ENCODE measurements at places on chromosomes 16 and 17. TPM values are rescaled to one million over a fixed set of nuclear protein-coding genes. Genes with fewer than 3 reads are reported as not detected.

DNA sequence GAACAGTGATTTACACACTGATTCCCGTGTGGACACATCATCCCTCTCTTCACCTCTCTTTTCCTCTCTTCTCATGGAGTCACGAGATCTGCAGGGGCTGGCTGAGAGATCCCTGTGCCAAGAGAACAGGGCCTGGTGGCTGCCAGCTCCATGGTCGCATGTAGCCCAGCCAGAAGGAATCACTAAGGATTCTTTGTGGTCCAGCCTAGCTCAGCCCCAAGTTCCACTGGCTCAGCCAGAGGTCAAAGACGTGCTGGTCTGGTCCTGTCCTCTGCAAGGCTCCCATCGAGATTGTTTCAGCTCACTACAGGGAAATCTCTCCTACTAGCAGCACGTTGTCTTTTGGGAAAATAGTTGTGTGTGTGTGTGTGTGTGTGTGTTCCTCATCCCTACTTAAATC lies 66.4 kb downstream of the NDEL1 start:
- DNase-seq: no peak
- H3K27me3 ChIP-seq: no peaks in the 10 kb centered on the region
- peaks cover 22% of the 10 kb centered on the region for H3K36me3 ChIP-seq

DNA sequence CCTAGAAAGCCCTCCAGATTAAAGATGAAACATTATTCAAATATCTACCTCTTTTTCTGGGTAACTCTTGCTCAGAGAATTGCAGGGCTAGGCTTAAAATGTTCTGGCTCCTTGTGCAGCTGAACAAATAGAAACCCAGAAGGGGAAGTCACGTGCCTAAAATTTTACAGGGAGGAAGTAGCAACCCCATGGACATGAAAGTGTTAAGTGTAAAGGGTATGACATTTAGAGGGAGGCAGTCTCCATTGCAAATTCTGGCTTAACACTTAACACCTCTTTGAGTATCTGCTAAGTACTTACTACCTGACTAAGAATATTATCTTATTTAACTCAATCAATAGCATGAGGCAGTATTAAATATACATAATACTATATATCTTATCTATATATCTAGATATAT lies 376.1 kb upstream of the ERCC4 start:
- H3K27me3 ChIP-seq: no peaks in the 10 kb centered on the region
- H3K36me3 ChIP-seq: no peaks in the 10 kb centered on the region
- H3K4me3 ChIP-seq: no peak overlapping the region
- H3K27ac ChIP-seq: no peak overlapping the region

- H3K36me3 ChIP-seq: peaks cover 10% of the 10 kb centered on the region
- H3K4me3 ChIP-seq: no peak overlapping the region
- no peak for DNase-seq
- H3K4me1 ChIP-seq: peaks cover 15% of the 10 kb centered on the region
- H3K27ac ChIP-seq: peak overlapping the region; percentile 6
- H3K27me3 ChIP-seq: no peaks in the 10 kb centered on the region
These were observed 11.3 kb downstream of the NSMCE1 start for GRCh38 chr16:27257271-27257670.

- H3K4me1 ChIP-seq: no peaks in the 10 kb centered on the region
- H3K4me3 ChIP-seq: no peak overlapping the region
- no peak overlapping the region for H3K27ac ChIP-seq
- no peaks in the 10 kb centered on the region for H3K36me3 ChIP-seq
- no peaks in the 10 kb centered on the region for H3K27me3 ChIP-seq
These were observed 14.7 kb upstream of the XYLT2 start for GRCh38 chr17:50331085-50331791.

- no peaks in the 10 kb centered on the region for H3K4me1 ChIP-seq
- no peaks in the 10 kb centered on the region for H3K36me3 ChIP-seq
- no peak for DNase-seq
- no peaks in the 10 kb centered on the region for H3K27me3 ChIP-seq
- H3K27ac ChIP-seq: no peak overlapping the region
- no peak overlapping the region for H3K4me3 ChIP-seq
These were observed 158.6 kb downstream of the PMP22 start for GRCh38 chr17:15106540-15106939.

- no peak overlapping the region for H3K4me3 ChIP-seq
- H3K27me3 ChIP-seq: no peaks in the 10 kb centered on the region
- DNase-seq: peak; percentile 37
- no peaks in the 10 kb centered on the region for H3K4me1 ChIP-seq
- no peak overlapping the region for H3K27ac ChIP-seq
These were observed 42.9 kb downstream of the LITAF start for GRCh38 chr16:11543661-11544393.

GRCh38 chr17:71392715-71393567 lies 727.9 kb upstream of the SOX9 start:
- no peak for DNase-seq
- H3K27ac ChIP-seq: no peak overlapping the region
- H3K36me3 ChIP-seq: no peaks in the 10 kb centered on the region
- H3K4me1 ChIP-seq: no peaks in the 10 kb centered on the region

DNA sequence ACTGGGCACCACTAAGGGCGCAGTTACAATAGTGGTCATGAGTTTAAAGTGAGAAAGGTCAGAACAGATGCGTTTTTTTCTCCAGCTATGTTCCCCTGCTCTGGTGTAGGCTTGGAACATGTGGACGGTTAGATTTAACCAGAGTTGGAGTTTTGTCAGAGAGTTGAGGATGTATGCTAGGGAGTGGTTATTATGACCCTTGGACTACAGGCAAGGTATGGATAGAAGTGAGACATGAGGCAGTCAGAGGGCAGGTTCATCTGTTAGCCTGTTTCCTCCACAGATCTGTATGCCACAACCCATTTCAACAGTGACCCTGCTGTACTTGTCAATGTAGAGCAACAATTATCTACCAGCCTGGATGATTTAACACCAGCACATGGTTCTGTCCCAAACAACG lies 22.6 kb downstream of the TPPP3 start:
- H3K27ac ChIP-seq: no peak overlapping the region
- no peak overlapping the region for H3K4me3 ChIP-seq
- H3K27me3 ChIP-seq: no peaks in the 10 kb centered on the region
- H3K4me1 ChIP-seq: no peaks in the 10 kb centered on the region
- H3K36me3 ChIP-seq: no peaks in the 10 kb centered on the region

- H3K4me1 ChIP-seq: no peaks in the 10 kb centered on the region
- H3K27me3 ChIP-seq: no peaks in the 10 kb centered on the region
- no peak overlapping the region for H3K4me3 ChIP-seq
- no peak overlapping the region for H3K27ac ChIP-seq
- H3K36me3 ChIP-seq: peaks cover 50% of the 10 kb centered on the region
- DNase-seq: no peak
These were observed 15.7 kb downstream of the SLC16A3 start for GRCh38 chr17:82244413-82245133.

DNA sequence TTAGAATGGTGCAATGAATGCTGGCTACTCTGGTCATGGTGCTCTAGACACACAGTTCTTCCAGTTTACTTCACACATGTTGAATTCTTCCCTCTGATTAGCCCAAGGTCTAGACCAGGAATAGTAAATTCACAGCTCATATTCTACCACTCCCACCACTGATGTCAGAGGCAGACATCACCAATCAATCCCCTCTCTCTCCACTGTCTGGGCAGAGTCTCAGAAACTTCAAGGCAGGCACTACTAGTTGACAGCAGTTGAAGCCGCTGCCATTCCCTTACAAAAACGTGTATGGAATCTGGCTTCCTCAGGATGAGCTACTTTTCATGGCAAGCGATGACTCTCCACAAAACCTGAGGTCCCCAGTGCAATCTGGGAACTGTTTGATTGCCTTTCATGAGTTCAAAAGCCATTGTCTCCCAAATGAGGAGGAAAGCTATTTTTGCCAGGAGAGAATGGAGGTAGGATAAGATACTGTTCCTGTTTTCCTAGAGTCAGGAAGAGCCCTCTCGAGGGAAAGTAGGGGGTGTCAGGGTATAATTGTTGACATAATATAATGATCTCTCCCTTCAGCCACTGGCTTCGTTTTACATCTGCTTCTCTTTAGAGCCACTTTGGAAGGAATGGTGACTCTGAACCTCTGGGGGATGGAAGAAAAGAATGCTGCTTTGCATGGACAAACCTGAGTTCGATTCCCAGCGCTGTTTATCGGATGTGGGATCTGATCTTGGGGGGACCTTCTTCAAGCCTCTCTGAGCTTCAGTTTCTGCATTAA lies 90.0 kb downstream of the FOXL1 start:
- no peaks in the 10 kb centered on the region for H3K4me1 ChIP-seq
- DNase-seq: peak; percentile 45
- no peaks in the 10 kb centered on the region for H3K36me3 ChIP-seq
- no peak overlapping the region for H3K4me3 ChIP-seq
- H3K27me3 ChIP-seq: no peaks in the 10 kb centered on the region
- H3K27ac ChIP-seq: no peak overlapping the region

DNA sequence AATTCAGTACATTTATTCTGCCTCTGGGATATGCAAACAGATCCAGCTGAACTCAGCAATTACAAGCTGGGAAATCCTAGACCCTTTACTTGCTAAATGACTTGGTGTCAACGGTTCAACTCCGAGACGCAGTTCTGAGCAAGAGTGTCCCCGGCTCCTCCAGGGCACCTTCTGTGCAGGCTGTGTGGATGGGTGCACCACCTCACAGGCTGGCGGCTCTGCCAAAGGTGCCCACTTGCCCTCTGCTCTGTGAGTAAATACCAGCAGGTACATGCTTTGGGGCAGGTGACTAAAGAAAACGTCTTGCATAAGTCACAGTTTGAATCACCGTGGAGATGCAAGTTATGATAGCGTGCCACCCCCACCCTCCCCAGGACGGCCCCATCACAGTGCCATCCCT lies 23.3 kb downstream of the MAP1LC3B start:
- no peak overlapping the region for H3K27ac ChIP-seq
- no peaks in the 10 kb centered on the region for H3K4me1 ChIP-seq
- DNase-seq: no peak
- no peak overlapping the region for H3K4me3 ChIP-seq
- H3K36me3 ChIP-seq: peaks cover 66% of the 10 kb centered on the region
- H3K27me3 ChIP-seq: no peaks in the 10 kb centered on the region

DNA sequence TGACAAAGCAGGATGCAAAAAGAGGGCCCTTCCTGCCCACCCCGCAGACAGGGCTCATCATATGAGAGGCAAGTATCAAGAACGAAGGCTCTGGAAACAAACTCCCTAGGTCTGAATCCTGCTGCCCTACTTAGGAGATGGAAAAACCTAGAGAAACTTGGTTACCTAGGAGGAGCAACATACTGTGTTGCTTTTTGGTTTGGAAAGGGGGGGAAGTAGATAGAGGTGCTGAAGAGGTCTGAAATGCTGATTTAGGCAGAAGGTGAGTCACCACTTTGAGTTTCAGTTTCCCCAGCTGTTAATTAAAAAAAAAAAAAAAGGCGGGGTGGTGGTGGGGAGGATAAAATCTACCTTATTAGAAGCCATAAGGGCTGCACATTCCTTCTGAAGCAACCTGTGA lies 1.5 kb downstream of the N4BP1 start:
- no peaks in the 10 kb centered on the region for H3K36me3 ChIP-seq

DNA sequence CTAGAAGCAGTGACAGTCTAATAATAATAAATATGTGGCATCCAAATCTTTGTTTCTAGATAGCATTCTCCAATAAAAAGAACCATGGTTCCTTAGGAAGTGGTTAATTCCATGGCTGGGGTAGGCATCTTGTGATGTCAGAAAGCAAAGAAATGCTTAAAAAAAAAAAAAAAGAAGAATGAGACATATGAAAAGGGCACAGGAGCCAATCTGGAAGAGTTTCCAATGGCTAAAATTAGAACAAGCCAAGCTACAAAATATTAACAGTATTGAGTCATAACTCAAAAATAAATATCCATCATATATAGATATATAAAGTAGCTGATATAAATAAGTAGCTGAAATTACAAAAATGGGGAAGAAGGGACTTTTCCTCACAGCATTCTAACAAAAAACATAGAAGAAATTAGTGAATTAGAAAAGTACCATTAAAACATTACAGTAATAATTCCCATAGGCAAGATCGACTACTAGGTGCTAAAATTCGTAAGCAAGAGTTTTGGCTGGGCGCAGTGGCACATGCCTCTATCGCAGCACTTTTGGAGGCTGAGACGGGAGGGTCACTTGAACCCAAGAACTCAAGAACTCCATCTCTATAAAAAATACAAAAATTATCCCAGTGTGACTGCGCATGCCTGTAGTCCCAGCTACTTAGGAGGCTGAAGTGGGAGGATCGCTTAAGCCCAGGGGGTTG lies 111.3 kb downstream of the TRIM37 start:
- H3K27ac ChIP-seq: no peak overlapping the region
- no peak for DNase-seq

GRCh38 chr16:68447653-68448359 lies 502 bp downstream of the SMPD3 start:
- H3K27ac ChIP-seq: no peak overlapping the region
- H3K36me3 ChIP-seq: no peaks in the 10 kb centered on the region
- H3K4me3 ChIP-seq: no peak overlapping the region
- DNase-seq: no peak
- peaks cover 12% of the 10 kb centered on the region for H3K27me3 ChIP-seq

- H3K36me3 ChIP-seq: no peaks in the 10 kb centered on the region
- H3K27me3 ChIP-seq: no peaks in the 10 kb centered on the region
- H3K4me3 ChIP-seq: no peak overlapping the region
- no peaks in the 10 kb centered on the region for H3K4me1 ChIP-seq
- DNase-seq: peak; percentile 31
These were observed 76.3 kb upstream of the ZNF469 start for GRCh38 chr16:88306411-88306810.

GRCh38 chr16:59907611-59908010 lies 1173.5 kb upstream of the GOT2 start:
- no peaks in the 10 kb centered on the region for H3K4me1 ChIP-seq
- DNase-seq: no peak
- H3K27ac ChIP-seq: no peak overlapping the region
- no peaks in the 10 kb centered on the region for H3K36me3 ChIP-seq
- H3K27me3 ChIP-seq: no peaks in the 10 kb centered on the region

DNA sequence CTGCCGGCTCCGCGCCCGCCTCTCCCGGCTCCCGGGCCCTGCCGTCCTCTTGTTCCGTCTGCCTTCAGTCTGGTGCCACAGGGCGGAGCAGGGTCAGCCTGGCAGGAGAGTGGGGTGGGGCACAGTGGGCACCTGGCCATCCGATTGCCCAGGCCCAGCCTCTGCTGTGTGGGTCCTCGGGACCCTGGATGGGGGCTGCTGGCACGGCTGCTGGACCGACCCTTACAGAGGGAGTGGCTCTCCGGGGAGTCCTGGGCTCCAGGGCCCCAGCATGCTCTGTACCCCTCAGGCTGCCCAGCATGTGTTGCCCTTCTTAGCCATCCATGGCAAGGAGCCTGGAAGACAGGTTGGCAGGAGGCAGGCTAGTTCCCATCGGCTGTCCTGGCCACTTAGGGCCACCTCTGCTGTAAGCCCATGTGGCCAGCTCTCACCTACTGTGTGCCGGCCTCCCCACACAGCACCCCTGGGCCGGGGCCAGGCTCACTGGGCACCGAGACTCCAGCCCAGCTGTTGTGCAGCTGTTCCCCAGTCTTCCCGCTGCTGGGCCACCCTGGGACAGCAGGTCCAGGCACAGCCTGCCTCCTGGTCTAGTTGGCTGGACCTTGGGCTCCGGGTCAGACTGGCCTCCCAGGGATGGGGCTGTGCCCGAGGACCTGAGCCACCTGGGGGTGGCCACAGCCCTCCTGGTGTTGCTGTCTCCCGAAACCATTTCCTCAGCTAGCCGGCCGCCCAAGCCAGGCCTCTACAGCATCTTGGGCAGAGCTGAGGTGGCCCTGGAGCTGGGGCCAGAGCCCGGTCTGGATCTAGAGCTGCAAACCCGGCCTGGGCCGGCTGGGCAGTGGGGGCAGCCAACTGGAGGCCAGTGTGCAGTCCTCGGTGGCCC lies 24.9 kb downstream of the BAHCC1 start:
- no peaks in the 10 kb centered on the region for H3K36me3 ChIP-seq
- H3K27ac ChIP-seq: peak overlapping the region; percentile 90
- H3K4me3 ChIP-seq: no peak overlapping the region
- peaks cover 6% of the 10 kb centered on the region for H3K4me1 ChIP-seq

ITGAL gene
- 19.6 TPM for total RNA-seq

BCAS3 gene
- total RNA-seq: 44.1 TPM

EPX gene
- total RNA-seq: 0.19 TPM

G6PC1 gene
- 0.16 TPM for total RNA-seq

TAC4 gene
- 0.47 TPM for total RNA-seq

OSBPL7 gene
- total RNA-seq: 21.2 TPM

TBC1D3G gene
- not detected for total RNA-seq

PIK3R5 gene
- 19.1 TPM for total RNA-seq

HCRT gene
- total RNA-seq: not detected

Data from kidney (tissue), 22 donors.